Bone marrow (tissue), 2 donors: ENCODE measurements at places on chromosomes 4 and X.

GRCh38 chr4:115054836-115055235 is 58.6 kb downstream of the NDST4 start:
- DNase-seq, result no peak

- no peak for DNase-seq
Observed at GRCh38 chr4:109658871-109659410, 44.3 kb downstream of the CASP6 start.

DNA sequence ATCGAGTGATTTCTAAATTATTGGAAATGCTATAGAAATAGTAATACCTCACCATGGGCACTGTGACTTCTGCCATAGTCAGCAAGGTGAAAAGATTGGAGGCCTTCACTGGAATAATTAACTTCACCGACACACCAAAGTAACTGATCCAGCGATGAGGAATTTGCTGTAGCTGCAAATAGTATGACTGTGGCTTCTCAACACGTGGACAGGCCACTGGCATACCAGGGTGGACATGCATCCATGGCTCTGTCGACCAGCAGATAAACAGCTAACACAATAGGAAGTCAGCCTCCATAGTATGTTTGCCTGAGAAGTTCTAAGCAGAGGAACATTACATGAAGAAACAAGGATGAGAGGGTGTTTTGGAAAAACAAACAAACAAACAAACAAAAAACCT is 10.9 kb upstream of the FAT4 start:
- DNase-seq, result no peak

GRCh38 chr4:123589301-123589700 is 192.7 kb downstream of the SPRY1 start:
- DNase-seq, result no peak

DNA sequence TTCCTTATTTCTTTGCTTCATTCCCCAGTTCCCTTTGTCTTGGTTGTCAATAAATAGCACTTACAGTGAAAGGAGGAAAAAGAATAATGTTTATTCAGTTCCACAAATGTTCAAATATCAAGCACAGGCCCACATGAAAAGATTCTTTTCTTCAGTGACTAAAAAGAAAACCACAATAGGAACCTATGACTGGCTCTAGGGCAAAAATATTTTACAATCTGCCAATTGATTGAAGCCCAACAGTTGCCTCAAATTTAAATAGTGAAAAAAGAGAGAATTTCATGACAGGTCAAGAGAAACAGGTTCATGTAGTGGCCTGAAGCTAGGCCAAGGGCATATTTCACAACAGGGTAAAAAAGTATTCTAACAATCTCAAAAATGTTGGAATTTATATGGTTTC is 553.8 kb downstream of the CENPC start:
- DNase-seq, result no peak

GRCh38 chrX:101415180-101416145 is 7.4 kb downstream of the HNRNPH2 start:
- no peak for DNase-seq

- no peak for DNase-seq
Observed at GRCh38 chrX:55908661-55909212, 191.2 kb downstream of the RRAGB start.

DNA sequence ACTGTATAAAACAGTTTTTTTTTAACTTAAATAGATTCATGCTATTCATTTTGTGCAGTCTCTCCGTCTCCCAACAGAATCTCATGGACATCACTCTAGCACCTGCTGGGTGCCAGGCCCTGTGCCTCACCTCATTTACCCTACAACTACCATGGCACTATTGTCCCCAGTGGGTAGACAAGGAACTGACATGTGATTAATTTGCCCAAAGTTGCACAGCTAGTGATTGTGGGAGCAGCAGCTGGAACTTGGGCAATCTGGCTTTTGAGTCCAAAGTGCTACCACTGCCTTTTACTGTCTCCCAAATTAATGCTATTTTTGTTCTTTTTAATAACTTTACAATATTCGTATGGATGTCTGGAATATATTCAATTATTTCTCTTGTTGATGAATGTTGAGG is 11.2 kb upstream of the PGRMC2 start:
- no peak for DNase-seq

DNA sequence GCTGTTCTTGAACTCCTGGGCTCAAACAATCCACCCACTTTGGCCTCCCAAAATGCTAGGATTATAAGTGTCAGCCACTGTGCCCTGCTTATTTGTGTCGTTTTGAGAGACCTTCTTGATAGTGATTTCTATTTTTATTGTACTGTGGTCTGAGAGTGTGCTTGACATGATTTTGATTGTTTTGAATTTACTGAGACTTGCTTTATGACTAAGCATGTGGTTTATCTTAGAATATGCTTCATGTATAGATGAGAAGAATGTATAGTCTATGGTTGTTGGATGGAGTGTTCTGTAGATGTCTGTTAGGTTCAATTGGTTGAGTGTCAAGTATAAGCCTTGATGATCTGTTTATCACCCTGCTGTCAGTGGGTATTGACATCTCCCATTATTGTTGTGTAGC is 789.3 kb downstream of the IL1RAPL1 start:
- DNase-seq, result no peak

DNA sequence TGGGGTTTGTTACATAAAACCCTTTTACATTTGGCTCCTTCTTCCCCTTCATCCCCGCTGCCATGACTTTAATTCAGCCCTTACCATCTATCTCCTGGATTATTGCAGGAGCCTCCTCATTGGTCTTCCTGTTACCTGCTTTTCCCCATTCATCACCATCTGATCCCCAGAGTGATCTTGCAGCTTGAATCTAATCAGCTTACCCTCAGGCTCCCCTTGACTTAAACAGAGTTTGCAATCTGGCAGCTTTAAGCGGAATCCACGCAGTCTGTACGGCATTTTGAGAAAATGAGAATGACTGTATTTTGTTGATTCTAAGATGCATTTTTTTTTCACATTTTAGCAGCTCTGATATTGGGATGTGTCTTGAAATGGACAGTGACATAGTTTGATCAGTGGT is 14.9 kb upstream of the PPEF1 start:
- DNase-seq, result no peak

DNA sequence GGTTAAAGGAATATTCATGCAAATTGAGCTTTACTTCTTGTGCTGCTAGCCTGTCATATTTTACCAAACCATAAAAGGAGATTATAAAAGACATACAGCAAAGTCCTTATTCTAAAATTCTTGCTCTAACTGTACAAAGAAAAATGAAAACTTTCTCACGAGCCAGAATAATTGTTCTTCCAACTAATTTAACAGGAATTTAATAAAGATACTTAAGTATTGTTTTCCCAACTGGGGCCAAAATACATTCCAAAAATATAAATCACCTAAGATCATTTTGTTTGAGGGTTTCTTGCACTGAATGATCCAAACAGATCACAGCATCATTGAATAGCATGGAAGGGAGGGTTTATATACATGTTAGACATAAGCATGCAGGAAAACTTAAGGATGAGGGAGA is 127.1 kb upstream of the PCDH18 start:
- no peak for DNase-seq

- no peak for DNase-seq
Observed at GRCh38 chrX:129719931-129720530, 18.7 kb upstream of the XPNPEP2 start.

DNA sequence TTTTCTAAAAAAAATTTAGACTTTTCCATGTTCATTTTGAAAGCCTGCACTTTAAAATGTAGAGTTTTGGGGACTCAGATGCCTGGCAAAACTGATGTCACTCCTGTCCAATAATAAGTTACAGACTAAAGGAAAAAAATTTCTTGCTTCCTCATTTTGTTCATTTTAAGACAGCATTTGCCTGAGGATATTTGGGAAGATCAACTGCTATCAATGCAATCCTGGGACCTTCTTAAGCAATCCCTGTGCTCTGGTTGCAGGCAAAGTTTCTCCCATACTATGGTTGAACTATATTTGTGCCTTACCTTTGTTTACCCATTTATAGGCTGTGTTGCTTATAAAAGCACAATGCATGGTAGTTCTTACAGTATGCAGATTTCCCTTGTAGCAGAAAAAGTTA is 280.4 kb downstream of the CFAP47 start:
- no peak for DNase-seq

GRCh38 chr4:173288698-173289352 is 45.3 kb downstream of the HMGB2 start:
- peak; percentile 45 for DNase-seq

- no peak for DNase-seq
Observed at GRCh38 chr4:157315968-157316367, 95.4 kb downstream of the GRIA2 start.

DNA sequence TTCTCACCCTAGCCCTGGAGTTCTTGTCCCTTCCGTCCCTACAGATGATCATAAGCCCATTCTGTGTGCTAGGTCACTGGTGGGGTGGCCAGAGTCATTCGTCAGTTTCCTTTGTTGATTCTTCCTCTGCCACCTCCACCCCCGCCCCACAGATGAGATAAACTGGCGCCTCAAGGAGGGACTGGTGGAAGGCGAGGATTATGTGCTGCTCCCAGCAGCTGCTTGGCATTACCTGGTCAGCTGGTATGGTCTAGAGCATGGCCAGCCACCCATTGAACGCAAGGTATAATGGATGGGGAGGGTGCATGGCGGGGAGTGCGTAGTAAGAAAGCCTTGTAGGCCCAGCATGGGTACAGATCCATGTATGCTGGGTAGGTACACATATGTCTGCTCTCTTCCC is 6.4 kb downstream of the USP11 start:
- DNase-seq, result no peak

GRCh38 chr4:98950925-98951324 is 22.0 kb upstream of the EIF4E start:
- DNase-seq, result no peak

GRCh38 chrX:138664466-138664865 is 47.1 kb downstream of the FGF13 start:
- DNase-seq, result no peak

GRCh38 chrX:154775419-154776349 is 13.0 kb downstream of the DKC1 start:
- no peak for DNase-seq

- no peak for DNase-seq
Observed at GRCh38 chrX:82230013-82230412, 1028.1 kb downstream of the SH3BGRL start.

- no peak for DNase-seq
Observed at GRCh38 chr4:68079928-68080327, 49.7 kb downstream of the TMPRSS11F start.

DNA sequence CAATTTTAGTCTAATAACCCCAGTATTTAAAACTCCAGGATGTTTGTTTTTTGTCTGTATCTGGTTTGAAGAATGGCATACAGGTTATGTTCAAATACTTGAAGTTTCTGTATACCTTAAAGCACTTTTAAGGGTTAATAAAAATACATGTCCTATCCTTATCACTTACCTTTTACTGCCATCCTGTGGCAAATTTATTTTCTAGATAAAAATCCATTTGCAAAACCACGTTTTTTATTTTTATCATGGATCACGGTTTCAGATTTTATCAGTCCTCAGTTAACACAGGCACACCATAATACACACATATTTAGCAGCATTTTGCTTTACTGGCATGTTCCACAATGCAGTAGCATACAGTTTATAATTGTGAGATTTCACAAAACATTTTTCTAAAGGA is 113.3 kb upstream of the H2AZ1 start:
- no peak for DNase-seq

GRCh38 chr4:41280010-41280409 is 23.3 kb downstream of the UCHL1 start:
- no peak for DNase-seq

DNA sequence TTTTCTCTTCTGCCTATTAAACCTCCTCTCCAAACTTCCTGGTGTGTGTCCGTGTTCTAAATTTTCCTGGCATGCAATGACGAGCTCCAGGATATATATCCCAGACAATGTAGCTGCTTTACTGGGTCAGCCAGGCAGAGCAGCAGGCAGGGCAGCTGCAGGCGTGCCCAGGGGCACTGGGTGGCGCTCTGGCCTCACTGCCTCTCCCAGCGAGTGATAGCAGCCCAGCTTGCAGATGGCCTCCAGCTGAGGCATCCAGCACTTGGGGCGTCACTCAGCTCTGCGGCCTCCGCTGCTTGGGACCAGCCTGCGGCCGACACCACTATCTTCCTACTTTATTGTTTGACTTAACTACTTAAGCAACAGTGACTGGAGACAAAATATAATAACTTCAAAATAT is 23.0 kb upstream of the UBA6 start:
- DNase-seq, result no peak

DNA sequence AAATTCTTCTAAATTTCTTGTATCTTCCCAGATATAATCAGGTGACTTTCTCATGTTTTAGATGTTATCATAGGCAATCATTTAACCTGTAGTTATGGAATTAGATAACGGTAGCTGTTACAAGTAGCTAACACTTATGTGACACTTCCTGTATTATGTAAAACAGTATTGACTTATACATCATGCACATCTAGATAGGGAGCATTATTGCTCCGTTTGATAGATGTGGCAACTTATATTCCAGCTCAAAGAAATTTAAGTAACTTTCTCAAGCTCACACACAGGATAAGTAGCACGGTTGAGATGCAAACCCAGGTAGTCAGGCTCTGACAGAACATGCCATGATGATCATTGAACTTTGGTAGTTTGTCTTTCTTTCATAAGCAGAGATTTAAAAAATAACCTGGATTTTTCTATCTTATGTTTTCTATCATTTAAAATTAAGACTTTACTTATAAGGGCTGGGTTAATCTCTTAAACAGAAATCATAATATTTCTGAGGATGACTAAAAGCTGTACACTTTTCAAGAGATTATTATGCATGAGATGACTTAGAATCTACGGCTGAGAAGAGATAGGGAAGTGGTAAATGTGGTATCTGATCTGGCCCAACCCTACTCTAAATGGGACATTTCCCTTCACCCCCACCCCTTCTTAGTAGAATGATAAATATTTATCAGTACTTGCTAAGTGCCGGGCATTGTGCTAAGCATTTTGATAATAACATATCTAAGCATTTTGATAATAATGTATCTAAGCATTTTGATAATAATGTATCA is 69.1 kb upstream of the HPGD start:
- peak; percentile 37 for DNase-seq

DNA sequence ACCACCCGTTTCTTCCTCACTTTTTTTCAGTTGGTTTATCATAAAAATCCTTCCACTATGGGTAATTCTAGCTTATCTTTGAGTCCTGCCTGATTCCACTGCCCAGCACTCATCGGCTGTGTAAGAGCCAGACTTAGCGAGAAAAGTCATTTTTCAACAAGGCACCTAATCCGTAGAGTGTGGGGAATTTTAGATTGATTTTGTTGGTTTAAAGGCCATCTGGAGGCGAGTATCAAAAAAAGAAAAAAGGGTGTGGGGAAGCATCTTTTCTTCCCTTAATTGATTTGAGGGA is 134.4 kb downstream of the TET2 start:
- DNase-seq, result no peak

- no peak for DNase-seq
Observed at GRCh38 chrX:73615022-73615421, 52.0 kb downstream of the CHIC1 start.

- no peak for DNase-seq
Observed at GRCh38 chr4:118363166-118363565, 10.4 kb upstream of the PRSS12 start.

DNA sequence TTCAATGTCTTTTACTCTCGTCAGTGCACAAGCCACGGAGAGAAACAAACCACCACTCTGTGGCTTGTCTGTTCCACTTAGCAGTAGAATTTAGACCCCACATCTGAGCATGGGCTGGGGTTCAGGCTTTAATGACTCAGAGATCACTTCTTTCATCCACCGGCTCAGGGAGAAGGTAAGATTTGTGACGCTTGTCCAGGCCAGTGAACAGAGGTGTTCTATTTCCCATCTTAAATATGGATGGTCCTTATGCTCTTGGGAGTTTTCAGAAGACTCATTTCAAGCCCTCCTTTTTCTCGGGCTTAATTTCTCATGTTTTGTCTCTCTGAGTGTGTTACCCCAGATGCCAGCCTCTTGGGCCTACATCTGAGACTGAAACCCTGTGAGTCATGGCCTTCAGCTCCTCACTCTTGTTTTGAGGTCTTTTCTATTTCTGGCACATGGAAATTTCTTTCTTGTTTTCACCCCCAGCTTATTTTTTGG is 127.4 kb upstream of the SFRP2 start:
- no peak for DNase-seq
